Non-pigmented ciliary epithelial cell (primary cell): ENCODE measurements at places on chromosomes 3 and 15.

GRCh38 chr15:73305331-73306211, 63.2 kb downstream of the HCN4 start:
- DNase-seq, result peak; percentile 46

- no peak for DNase-seq
Observed at GRCh38 chr3:141921316-141921715, 44.9 kb downstream of the ATP1B3 start.

GRCh38 chr15:40047415-40048210, 8.6 kb upstream of the SRP14 start:
- DNase-seq, result no peak

DNA sequence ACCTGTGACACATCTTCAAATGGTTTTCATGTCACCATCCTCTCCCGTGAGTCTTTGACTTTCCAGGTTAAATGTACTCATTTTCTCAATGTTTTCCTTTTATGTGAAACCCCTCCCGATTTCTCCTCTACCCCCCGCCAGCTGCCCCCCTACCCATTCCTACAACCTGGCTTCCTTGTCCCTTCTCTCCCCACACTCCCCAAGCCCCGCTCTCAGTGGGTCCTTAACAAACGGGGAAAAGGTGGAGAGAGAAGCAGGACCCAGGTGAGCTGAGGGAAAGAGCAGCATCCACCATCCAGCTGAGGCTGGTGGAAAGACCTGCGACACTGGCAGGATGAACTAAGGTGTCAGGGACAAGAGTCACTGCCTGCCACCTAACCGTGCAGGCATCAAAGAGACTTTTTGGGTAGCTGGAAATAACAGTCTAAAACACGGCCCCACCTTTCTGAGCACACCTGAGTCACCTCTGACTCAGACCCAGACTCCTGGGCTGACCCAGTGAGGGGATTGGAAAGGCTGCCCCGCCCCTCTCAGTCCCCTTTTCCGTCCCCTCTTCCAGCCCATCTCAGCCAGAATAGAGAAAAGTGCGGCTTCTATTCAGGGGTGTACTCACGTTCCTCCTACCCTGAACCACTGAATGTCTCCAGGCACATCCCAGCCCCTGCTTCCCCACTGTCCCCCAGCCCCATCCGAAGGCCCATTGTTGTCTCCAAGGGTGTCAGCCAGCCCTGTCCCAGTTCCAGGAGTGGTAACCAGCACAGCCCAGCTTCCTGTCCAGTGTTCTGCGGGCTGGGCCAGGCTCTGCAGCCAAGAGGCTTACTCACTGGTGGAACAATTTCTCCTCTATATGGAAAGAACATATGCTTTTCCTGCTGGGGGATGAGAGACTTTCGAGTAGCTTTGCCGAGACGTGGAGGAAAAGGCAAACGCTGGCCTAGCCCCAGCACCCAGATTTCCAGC, 20.4 kb downstream of the ISG20 start:
- DNase-seq, result no peak

DNA sequence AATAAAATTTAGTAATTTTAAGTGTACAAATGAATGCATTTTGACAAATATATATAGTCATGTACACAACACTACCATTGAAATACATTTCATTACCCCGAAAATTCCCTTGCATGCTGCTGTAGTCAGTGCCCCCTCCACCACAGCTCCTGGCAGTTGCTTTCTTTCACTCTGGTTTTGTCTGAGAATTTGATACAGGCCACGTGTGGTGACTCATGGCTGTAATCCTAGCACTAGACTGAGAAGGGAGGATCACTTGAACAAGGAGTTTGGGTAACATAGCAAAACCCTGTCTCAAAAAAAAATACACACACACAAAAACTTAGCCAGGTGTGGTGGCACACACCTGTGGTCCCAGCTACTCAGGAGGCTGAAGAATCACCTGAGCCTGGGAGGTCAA, 65.4 kb downstream of the TFRC start:
- peak; percentile 37 for DNase-seq

DNA sequence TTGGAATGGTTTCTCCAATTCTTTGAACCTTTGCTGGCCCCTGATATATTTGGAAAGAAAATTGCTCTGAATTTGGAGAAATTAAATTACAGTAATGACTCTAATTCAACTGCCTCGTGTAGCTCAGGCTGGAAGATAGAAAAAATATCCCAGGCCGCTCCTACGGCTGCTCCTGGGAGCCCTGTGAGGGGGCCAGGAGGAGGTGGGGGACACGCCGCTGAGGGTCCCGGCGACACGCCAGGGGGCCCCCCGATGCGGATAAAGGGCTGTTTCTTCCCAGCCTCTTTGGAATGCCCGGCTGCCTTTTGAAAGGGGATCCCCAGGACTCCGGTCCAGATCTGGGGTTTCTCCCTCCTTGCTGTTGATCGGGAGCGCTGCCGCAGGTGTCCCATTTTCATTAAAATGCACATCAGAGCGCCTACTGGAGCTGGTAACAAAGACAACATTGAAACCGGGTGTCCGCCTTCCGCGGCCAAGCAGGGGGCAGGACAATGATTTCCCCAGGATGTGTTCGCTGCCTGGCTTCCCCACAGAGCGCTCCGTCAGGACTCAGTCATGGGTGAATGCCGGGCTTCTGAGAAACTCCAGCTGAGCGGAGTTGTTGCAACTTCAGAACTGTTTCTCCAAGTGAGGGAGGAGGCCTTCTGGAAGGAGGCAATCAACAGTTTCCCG, 200.1 kb upstream of the KBTBD8 start:
- peak; percentile 38 for DNase-seq

GRCh38 chr3:28743831-28744230, 395.2 kb upstream of the AZI2 start:
- DNase-seq, result no peak

DNA sequence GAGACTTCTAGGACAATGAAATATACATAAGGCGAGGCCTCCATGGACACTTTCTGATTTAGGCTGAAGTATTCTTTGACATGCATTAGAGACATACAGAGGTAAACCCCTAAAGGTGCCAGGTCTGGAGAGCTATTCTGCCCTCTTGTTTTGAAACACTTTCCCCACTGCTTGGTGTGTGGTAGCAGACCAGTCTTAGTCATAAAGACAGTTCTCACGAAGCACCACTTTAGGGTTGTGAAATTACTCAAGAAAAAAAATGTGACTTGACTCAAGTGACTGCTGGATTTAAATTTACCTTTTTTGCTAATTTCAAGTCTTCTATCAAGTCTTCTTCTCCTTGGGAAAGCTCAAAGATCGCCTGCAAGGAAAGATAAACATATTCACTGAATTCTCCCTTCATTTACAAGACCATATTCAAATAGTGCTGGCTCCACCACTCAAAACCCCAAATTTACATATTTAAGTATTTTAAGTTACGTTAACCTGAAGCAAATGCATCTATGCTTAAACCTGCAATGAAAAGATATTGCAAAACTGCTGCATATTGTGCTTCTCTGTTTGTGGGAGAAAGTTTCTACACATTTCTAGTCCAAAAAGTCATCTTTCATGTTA, 48.4 kb downstream of the ARHGEF3 start:
- no peak for DNase-seq

GRCh38 chr15:57130956-57131355, 212.5 kb downstream of the TCF12 start:
- DNase-seq, result no peak

GRCh38 chr3:178308771-178309170, 227.5 kb upstream of the KCNMB2 start:
- DNase-seq, result no peak

- DNase-seq, result no peak
Observed at GRCh38 chr15:28098360-28098765, 752 bp downstream of the OCA2 start.

GRCh38 chr3:139318826-139319225, 25.0 kb upstream of the MRPS22 start:
- DNase-seq, result no peak

DNA sequence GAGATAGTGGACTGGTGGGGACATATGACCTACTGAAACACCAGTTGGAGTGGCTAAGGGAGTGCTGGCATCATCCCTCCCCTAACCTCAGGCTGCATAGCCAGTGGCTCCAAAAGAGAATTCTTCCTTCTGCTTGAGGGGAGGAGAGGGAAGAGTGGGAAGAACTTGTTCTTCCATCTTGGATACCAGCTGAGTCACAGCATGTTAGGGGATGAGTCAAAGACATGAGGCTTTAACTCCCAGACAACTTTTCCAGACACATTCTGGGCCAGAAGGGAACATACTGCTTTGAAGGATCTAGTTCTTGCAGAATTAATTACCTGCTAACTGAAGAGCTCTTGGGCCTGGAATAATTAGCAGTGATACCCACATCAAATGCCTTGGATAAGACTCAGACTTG, 36.8 kb upstream of the PEX5L start:
- DNase-seq, result no peak

DNA sequence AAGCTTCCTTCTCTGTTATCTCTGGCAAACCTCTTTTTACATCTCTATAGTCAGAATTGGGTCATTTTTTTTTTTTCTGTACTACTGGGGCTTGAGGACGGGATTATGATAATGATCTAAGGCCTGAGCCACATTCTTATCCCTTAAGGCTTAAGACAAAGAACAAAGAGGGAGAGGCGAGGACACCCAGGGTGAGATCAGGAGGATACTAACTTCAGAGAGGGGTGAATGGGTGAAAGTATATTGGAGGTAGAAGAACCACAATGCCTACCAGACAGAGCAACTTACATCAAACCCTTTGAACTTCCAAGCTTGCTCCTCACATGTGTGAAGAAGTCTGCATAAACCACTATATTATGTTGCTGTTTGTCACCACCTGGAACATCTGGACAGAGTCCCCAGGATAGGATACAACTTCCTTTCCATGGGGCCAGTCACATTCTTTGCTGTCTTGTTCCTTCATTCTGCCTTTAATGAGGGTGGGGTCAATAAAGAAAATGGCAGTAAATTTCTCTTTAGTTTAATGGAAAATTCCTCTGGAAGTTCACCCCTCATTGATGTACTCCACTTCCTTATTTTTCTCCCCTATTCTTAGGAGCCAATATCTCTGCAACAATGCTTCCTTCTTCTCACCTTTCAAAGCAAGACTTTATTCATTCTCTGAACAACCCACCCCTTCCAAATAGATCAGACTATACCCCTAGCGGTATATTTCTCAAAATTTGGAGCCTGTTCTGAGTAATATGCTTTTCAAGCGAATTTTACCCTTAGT, 9.1 kb upstream of the PDCD6IP start:
- DNase-seq, result no peak

- no peak for DNase-seq
Observed at GRCh38 chr15:64187396-64188191, 24.8 kb upstream of the PPIB start.

- DNase-seq, result no peak
Observed at GRCh38 chr3:64687781-64688604, at the start of gene ADAMTS9. TSS of gene ADAMTS9 (minus strand) at chr3:64688000. CDS start at chr3:64687657, 343 bp downstream.

DNA sequence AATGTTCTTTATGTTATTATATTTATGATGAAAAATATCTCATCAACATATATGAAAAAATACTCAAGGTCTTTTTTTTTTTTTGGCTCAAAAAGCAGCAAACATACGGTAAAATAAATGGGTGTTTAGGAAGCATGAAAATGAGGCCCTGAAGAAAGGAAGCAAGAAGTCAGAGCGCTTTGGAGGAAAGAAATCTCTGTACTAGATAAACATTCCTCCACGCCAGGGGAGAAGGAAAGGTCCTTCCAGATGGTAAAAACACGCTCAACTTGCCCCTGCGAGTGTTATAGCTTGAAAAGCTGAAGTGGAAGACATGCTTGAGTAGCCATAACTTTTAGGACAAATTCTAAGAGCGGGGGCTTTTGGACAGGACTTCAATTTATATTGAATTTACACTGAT, 52.9 kb downstream of the FEM1B start:
- DNase-seq, result no peak

DNA sequence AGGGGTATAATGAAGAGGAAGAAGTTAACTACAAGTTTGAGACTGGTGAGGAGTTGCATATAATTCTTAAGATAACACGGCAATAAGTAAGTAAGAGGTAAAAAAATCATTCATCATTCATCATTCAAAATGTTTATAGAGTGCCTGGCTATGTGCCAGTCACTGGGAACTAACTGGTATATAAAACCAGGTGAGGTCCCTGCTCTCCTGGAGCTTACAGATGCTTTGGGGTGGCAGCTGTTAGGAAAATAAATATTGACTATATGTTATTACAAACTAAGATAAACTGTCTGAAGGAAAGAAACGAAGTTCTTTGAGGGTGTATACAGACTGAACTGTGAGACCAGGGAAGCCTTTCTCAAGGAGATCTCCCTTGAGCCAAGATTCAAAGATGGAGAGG, 2.9 kb downstream of the CASR start:
- no peak for DNase-seq

DNA sequence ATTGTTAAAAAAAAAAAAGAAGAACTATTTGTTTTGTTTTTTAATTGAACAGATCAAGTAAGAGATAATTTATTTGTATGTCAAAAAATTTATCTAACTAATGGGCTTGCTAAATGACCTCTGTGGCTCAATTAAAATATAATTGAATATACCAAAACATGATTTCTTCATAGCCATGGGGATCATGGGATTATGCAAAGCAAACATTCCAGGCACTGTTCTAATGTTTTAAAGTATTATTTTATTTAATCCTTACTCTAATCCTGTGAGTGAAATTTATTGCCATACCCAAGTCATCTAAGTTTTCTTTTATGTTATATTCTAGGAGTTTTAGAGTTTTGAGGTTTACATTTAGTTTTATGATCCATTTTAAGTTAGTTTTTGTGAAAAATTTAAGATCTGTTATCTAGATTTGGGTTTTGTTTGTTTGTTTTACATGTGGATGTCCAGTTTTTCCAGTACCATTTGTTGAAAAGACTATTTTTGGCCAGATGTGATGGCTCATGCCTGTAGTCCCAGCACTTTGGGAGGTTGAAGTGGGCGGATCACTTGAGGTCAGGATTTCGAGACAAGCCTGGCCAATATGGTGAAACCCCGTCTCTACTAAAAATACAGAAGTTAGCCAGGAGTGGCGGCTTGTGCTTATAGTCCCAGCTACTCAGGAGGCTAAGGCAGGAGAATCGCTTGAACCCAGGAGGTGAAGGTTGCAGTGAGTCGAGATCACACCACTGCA, 52.3 kb upstream of the CNOT10 start:
- no peak for DNase-seq

DNA sequence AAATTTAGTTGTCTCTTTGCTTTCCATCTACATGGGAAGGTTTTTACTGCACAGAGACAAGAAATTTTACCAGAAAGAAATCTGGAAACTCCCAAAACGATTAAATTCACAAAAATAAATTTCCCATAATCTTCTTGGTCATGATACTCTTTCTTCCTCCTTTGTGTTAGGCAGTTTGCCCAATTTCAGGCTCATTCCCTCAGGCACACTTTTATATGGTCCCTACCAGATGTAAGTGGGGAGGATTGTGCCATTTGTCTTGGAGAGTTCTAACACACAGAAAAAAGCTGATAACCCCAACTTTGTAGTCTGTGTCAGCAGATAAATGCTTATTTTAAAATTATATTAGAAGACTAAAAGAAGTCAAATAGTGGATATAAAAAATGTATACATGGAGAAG, 49.1 kb upstream of the CCDC50 start:
- no peak for DNase-seq

- no peak for DNase-seq
Observed at GRCh38 chr3:79467721-79468120, 300.1 kb downstream of the ROBO1 start.

GRCh38 chr3:191051037-191051436, 148.0 kb upstream of the OSTN start:
- DNase-seq, result no peak
